RPMI7951 (cell line): ENCODE measurements at places on chromosomes 4 and X. TPM values are rescaled to one million over a fixed set of nuclear protein-coding genes. Genes with fewer than 3 reads are reported as not detected.

DNA sequence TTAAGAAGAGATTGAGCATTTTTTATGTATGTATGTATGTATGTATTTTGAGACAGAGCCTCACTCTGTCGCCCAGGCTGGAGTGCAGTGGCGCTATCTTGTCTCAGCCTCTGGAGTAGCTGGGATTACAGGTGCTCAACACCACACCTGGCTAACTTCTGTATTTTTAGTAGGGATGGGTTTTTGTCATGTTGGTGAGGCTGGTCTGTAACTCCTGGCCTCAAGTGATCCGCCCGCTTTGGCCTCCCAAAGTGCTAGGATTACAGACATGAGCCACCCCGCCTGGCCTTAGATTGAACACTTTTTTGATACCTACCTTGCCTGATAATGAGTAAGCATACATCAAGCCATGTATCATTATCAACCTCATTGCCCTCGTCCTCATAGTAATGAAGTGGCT lies 2.7 kb downstream of the N4BP2 start:
- DNase-seq: no peak

ADH1C gene
- 0.29 and 0.48 TPM in 2 replicates for total RNA-seq

RTL3 gene
- 1.4 and 1.5 TPM in 2 replicates for total RNA-seq

DNA sequence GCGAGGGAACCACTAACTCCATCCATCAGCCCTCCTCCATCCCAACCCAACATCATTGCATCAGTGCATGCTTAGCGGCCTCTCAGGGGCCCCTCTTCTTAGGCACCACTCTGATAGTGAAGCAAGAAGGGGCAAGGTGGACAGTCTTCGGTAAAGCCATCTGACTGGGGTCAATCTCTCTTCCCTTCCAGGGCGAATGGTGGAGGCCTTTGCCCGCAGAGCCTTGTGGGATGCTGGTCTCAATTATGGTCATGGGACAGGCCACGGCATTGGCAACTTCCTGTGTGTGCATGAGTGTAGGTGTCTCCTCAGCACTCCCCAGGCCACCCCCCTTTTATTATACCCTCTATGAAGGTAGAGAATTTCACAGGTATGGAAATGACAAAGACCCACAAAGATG lies 18.8 kb upstream of the SASH3 start:
- DNase-seq: no peak

DNA sequence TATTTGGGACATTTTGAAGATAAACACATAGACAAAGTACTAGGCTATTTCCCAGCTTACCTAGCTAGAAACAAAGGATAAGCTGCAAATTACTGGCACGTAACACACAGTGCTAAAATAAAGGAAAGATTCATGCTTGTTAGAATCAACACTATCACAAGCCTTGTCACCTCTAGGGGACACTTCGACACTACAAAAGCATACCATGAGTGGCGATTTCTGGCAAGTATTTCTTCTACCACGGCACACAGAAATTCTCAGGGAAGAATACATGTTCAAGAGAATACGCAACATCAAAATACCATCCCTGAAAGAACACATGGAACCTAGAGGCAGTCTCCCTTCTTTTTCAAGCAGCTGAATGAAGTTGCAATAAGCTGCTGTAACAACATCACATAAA lies 5.1 kb downstream of the MECP2 start:
- DNase-seq: no peak

DNA sequence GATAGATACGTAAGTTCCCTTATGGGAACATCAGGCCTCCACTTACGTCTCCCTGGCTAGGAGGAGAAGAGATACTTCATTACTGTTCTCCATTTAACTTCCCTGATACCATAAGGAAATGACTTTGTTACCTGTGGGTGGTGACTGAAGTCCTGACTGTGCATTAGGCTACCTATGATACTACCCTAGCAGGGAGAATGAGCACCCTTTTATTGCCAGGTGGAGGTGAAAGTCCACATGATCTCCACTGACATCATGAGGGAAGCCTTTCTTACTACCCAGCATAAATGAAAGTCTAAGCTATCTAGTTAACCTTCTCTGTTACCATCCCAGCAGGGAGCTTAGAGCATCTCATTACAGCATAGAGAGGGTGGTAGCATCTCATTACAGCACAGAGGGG lies 24.4 kb upstream of the LAMTOR3 start:
- DNase-seq: no peak

CTAG1B gene
- not detected in 2 replicates for total RNA-seq

PRR32 gene
- total RNA-seq: not detected in 2 replicates

- no peak for DNase-seq
Observed at GRCh38 chr4:173488656-173489055, 41.4 kb downstream of the HAND2 start.

TNMD gene
- not detected in 2 replicates for total RNA-seq

MANBA gene
- 22.5 and 23.4 TPM in 2 replicates for total RNA-seq

DNA sequence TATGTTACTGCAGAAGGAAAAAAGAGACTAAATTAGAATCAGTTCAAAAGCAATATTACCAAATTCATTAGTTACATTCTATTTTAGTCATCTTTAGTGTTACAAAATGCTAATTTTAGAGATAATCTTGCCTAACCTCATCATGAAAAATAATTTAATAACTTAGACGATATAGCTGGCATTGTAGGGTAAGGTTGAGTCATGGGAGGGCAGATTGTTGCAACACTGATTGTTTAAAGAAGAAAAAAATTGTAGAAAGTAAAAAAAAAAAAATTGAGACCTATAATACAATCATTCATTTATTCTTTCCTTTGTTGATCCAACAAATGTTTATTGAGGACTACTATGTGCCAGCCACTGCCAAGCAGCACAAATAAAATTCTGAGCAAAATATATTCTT lies 330.9 kb downstream of the GBA3 start:
- no peak for DNase-seq

- peak; percentile 63 for DNase-seq
Observed at GRCh38 chr4:55866973-55867574, 13.6 kb downstream of the EXOC1 start.

- DNase-seq: peak; percentile 21
Observed at GRCh38 chrX:19683817-19684216, 168.5 kb upstream of the MAP3K15 start.

DNA sequence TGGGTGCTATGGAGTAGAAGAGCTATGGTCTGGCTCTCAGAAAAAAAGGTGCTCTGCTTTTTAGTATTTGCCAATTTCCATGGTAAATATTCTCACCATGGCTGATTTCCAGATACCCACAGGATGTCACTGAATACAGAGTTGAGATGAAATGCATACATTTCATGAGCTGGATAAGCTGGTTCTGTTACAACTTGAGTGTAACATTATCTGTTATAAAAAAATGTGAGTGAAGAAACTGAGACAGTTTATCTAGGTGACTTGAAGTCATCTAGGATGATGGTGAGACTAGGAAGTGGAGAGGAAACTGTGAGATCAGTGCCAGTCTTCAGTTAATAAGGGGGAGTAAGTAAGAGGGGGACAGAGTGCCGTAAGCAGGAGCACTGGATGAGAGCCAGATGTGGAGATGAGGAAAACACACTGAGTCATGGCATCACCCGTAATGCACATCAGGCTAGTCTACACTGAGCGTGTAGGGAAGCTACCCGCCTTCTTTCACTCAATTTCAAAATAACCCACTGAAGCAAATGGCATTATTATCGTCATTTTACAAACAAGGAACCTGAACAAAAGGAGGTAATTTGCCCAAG lies 5.0 kb downstream of the HPSE start:
- peak; percentile 15 for DNase-seq

RCHY1 gene
- total RNA-seq: 16.6 and 20.5 TPM in 2 replicates
